ENCODE measurements at places on chromosomes 11 and 22.

DNA sequence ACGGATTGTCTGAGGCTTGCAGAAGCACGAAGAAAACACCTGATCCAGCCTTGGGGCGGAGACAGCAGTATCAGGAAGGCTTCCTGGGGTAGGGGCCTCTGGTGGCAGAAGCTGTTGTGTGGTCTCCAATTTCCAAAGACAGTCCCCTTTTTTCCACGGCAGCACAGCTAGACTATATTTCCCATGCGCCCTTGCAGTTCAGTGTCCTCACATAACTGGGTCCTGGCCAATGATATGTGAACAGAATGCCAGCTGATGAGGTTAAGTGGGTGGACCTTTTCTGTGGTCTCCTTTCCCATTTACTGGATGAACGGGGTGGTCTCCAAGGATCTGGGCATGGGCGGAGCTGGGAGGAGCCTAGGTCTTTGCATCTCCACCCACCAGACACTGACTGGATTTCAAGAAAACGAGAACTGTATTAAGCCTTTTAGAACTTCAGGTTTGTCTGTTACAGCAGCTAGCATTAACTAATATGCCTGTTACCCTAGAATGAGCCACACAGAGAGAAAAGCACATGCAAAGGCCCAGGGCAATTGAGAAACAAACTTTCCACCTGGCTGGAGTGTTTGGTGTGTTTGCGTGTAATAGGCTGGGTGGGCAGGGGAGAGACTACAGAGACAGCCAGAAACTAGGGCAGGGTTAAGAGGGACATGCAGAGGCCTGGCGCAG is 6.2 kb downstream of the GAL3ST1 start:
- DNase-seq = no peak

- DNase-seq = no peak
These were observed 37.2 kb downstream of the OR2AG2 start for GRCh38 chr11:6734616-6735015.

DNA sequence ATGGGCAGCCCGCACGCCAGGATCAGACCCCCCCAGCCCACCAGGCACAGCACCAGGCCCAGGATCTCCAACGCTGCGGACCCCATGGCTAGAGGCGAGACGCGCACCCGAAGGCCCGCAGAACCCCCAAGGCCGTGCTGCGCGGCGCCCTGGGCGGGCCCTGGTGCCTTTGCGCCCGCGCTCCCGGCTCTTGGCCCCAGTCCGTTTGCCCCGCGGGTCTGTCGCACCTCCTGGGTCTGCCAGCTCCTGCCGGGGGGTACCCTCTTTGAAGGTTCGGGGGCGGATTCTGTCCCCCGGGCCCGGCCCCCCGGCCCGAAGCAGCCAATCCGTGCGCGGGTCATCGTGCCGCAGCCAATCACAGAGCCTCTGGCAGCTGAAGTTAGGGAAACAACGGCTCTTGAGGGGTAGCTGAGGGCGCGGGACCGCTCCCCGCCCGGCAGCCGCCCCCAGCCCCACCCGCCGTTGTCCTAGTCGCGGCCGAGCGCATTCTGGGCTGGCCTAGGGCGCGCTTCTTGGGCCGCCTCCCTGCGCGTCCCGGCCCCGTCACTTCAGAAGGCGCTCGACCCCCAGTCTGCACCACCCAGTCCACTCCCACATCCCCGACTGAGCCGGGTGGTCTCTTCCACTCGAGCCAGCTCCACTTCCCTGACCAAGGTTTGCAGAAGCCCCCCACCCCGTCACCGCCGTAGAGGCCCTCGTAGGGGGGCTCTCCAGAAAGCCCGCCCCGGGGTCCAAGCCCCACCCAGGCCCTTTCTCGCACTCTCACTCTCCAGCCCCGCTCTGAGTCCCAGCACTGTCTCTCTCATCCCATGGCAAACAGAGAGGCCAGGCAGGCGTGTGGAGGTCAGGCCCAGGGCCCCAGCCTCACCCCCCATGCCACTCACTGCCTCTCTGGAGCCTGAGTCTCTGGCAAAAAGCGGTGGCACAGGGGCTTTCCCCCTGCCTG is at the start of gene CLDN5:
Gene CLDN5 (minus strand): TSS at position 241 of the 946 bp plus-strand sequence. CDS start 155 bp downstream, at position 86.
- DNase-seq = no peak

- DNase-seq = no peak
These were observed 141.7 kb upstream of the CHORDC1 start for GRCh38 chr11:90364527-90364926.

DNA sequence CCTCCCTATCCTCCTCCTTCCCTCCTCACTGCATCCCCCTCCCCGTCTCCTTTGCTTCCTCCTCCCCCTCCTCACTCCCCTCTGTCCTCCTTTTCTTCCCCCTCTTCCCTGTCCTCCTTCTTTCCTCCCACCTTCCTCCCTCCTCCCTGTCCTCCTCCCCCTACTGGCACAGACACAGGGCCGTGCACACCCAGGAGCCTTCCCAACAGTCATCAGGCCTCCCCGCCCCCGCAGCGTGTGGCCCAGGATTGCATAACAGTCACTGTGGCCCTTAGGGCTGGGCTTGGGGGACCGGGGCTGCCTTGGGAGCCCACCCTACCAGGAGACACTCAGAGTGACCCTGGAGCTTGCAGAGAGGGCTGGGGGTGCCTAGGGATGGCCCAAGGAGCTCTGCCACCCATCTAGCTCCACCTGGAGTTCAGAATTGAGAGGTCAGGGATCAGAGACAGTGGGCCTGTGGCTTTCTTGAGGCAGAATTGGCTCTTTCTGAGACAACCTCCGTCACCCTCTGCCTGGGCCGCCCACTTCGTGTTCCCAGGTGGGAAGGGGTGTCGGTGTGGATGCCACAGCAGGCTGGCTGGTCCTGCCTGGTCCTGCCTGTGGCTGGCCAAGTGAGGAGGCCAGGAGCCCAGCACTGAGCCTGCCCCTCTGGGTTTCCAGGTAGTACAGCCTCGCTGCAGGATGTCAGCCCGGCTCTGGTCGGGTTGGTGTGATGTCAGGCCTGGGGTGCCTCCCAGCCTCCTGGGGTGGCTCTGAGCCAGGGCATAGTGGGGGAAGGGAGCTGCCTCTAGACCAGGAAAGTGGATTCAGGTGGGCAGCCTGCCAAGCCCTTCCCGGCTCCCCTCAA is 1.6 kb downstream of the SPI1 start:
- peak; percentile 55 for DNase-seq

- DNase-seq = no peak
These were observed 107.5 kb downstream of the TENM4 start for GRCh38 chr11:79333355-79333754.

DNA sequence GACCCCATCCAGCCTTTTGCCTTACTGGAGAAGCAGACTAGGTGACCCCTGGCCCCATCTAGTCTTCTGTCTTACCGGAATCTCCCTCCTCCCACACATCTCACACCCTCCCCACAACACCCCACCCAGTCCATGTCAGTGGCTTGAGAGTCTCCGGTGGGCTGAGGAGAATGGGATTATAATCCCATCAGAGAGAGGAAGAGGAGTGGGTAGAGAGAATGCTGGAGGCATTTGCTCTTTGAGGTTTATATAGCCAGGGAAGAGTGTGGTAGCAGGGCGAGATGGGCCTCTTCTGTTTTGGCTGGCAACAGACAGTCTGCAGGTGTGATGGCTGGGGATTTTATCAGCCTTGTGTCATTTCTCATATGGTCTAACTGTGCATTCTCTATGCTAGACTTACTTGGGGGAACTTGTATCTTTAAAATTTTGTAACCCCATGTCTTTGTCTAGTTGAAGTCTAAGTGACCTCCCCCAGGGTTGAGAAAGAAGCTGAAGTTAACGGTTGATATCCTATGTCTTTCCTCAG is 50.3 kb downstream of the GRAMD1B start:
- DNase-seq = no peak

- DNase-seq = no peak
These were observed 640.2 kb upstream of the LUZP2 start for GRCh38 chr11:23856654-23857053.

DNA sequence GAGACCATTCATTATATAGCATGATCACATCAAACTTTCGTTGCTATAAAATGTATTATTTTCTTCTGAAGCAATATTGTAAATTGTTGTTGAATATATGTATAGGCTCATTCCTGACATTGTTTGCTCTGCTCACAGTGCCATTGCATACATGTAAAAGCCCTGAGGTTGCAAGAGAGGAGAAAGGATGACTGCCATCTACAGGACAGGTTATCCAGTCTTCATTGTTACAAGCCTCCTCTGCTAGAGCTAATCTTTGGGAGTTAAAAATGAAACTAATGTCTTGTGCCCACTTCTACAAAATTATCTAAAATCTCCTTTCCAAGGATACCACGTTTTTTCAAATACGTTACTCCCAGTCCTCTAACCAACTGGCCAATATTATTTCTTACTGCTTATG is 16.4 kb upstream of the OR5AL1 start:
- no peak for DNase-seq

GRCh38 chr11:121393855-121394254 is 58.3 kb upstream of the SORL1 start:
- DNase-seq = no peak

DNA sequence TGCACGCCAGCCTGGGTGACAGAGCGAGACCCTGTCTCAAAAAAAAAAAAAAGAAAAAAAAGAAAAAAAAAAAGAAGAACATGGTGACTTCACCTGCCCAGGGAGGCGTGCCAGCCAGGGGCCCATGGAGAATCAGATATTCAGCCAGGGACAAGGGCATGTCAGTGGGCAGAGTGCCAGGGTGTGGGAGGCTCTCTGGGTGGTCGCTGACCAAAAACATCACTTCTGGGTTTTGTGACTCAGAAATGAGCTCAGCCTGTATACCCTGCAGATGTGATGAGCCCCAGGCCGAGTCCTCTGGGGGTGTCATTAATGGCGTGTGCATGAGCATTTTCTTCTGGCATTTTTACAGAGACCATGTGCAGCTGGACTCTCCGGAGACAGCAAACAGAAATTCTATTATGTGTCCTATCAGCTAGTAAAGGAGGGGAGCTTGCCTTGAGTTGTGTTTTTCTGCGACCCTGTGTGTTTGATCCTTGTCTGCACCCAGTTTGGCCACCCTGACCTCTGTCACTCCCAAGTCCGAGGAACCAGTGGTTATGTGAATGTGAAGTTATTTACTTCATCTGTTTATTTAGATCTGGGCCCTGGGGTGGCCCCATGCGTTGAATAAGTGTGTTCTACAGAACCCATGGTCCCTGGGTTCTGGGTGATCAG is 53.6 kb downstream of the BCR start:
- DNase-seq = no peak

- DNase-seq = no peak
These were observed 30.8 kb downstream of the CBL start for GRCh38 chr11:119236891-119237290.

DNA sequence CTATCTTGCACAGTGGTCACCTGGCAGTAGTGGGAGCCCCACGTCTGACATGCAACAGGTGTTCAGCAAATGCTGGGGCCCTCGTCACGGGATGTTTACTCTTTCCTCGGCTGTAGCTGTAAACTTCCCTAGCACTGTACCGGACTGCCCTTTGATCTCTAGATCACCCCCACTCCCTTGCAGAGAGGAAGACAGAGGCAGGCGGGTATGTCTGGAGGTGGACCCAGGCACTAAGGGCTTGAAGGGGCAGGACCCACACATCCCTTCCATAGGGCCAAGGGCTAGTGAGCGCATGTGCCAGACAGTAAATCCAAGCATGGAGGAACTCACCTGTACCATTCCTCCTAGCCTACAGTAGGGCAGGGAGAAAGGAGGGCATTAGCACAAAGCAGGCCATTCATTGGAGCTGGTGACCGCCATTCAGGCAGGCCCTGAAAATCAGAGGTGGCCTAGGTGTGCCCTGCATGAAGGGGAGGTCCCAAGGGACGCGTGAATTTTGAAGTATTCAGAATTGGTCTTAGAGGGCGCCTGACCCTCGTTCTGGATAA is 1.9 kb upstream of the SMTN start:
- DNase-seq = no peak

DNA sequence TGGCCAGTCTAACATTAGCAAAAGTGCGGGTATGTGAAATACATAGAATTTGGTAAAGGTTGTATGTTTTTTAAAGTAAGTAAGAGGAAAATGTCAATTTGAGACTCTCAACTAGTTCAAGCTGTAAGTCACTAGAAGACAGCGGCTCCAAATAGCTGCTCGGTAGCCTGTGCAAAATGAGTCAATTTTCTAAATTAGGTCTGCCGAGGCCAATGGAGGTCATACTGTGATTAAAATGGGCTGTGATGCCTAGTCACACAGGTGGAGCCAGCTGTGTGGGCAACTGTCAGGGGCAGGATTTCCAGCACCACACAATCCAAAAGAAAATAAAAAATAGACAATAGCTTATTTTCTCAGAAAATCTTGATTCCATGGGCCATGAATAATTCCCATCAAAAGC is 32.3 kb downstream of the KCNA4 start:
- no peak for DNase-seq

GRCh38 chr11:93063086-93063485 is 93.6 kb downstream of the MTNR1B start:
- no peak for DNase-seq

GRCh38 chr22:48951836-48952235 is 875.8 kb downstream of the BRD1 start:
- no peak for DNase-seq

DNA sequence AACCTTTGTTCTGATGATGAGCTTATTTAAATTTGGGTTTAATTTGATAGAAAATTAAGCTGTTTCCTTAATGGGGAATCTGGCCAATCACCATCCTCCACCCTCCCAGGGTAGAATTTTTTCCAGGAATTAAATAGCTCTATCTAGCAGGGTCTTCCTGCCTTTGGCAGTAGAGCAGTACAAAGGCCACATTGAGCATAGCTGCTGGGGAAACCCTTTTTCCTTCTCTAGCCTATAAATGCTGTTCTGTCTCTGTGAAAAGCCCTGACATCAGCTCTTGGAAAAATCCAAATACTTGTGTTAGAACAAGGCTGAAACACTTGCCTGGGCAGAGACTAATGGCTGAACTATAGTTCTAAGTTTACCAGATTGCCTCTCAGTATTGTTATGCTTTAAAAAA is 55.1 kb downstream of the ARHGEF12 start:
- DNase-seq = no peak
